Stimulated activated CD4-positive, alpha-beta T cell treated with anti-CD3 and anti-CD28 coated beads, Interleukin-15, amount 100 ng/mL, for 48 hours (primary cell): ENCODE measurements at places on chromosomes 12 and 14.

DNA sequence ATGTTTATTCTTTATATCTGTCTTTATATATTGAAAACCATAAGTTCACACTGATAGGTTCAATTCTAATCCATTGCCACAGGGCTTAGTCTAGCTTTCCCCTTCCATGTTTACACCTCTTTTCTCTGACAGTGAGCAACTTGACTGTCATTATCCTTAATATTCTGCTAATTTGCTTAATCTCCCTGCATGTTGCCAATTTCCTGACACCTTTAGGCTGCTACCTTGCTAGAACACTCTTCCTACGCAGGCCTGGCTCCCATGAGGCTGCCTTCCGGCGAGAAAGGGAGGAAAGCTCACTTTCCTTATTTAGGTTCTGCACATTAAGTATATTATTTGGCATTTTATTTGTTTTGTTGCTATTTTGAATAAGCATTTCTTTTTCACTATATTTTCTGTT lies 12.8 kb upstream of the FRS2 start:
- no peak for DNase-seq

DNA sequence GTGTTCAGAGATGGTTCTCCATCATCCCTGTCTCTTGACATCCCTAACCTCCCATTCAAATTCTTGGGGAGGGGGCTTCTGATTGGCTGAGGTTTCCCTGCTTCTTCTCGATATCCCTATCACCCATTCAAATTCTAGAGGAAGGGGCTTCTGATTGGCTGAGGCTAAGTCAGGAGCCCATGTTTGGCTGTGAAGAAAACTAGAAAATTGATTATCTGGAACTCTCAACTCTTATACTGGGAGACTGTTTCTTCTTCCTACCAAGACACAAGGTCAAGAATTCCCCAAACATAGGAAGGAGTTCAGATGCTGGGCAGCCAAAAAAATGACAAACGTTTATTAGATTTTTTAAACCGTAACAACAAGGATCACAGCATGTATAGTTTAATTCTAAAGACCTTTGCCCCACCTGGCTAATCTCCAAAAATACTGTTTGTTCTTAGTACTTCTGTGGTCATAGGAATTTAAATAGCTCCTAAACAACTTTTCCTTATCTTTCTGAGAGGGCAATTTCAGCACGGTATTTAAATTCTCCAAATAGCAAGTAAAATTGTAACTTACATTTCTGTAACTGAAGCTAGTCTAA lies 26.4 kb downstream of the SPIC start:
- DNase-seq, result no peak

- no peak for DNase-seq
These were observed 303.9 kb downstream of the NOVA1 start for GRCh38 chr14:26293909-26294308.

DNA sequence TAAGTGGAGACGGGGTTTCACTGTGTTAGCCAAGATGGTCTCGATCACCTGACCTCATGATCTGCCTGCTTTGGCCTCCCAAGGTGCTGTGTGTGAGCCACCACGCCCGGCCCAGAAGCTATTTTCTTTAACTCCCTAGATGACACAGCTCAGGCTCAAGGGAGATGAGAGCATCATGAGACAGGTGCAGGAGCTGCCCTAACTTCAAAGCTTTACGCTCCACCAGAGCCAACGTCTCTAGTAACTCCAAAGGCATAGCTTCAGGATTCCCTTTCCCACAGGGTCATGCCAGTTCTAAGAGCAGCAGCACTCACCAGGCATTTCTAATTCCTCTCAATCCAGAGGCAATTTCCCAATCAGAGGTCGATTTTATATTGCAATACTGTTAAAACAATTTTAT lies 21.0 kb downstream of the NDUFA12 start:
- no peak for DNase-seq

GRCh38 chr12:2003676-2004112 lies 563 bp downstream of the DCP1B start:
- DNase-seq, result no peak

GRCh38 chr14:89574420-89574819 lies 157.4 kb upstream of the FOXN3 start:
- DNase-seq, result no peak

DNA sequence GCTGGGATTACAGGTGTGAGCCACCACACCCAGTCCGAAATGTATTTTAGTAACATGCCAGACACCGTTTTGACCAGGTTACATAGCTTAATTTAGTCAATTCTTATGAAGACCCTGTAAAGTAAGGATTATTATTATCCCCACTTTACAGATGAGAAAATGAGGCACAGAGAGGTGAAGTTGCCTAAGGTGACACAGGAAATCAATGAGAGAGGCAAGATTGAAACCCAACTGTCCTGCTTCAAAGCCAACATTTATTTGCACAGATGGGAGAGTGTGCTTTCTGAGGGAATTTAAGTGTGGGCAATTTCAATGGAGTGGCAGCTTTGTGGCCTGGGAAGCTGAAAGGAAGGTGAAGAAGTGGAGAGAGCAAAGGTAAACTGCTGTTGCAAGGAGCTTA lies 19.1 kb upstream of the EPS8 start:
- DNase-seq, result no peak

DNA sequence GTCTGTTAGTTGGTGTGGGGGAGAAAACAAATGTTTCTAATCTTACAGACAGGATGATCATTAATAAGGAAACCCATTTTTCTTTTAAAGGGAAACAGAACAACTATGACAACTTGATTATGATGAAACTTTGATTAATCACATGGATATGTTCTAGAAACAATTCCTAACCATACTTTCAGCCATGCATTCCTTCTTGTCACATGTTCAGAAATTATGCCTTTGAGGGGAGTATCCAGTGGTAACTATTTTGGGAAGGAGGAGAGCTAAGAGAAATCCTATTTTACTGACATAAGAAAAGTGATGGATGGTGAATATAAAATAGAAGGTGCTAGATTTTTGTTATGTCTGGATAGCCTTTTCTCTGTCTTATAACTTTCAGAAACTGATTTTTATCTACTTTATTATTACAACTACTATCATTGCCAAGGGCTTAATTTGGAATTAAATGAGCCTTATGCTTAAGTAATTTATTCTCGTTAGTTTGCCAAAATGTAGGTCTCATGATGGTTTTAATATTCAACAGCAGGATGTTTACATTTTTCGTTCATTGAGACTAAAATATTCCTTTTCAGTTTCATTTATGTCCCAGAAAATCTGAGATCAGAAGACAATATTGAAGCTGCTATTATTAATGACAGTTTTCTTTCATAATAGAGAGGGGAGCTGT lies 200.1 kb downstream of the TMTC2 start:
- DNase-seq, result no peak

GRCh38 chr12:46470036-46470627 lies 97.6 kb upstream of the SLC38A2 start:
- no peak for DNase-seq

GRCh38 chr14:83184531-83184930 lies 1650.9 kb upstream of the SEL1L start:
- DNase-seq, result no peak
